HFF-Myc (cell line): ENCODE measurements at places on chromosomes 2 and 18.
A peak's percentile ranks its signal among the peaks of the same experiment; 100 is the strongest.

- no peak for DNase-seq
Measured at GRCh38 chr2:168564641-168565040, 108.6 kb downstream of the CERS6 start.

GRCh38 chr2:74464406-74464805 is 776 bp downstream of the MOGS start:
- DNase-seq, result no peak

DNA sequence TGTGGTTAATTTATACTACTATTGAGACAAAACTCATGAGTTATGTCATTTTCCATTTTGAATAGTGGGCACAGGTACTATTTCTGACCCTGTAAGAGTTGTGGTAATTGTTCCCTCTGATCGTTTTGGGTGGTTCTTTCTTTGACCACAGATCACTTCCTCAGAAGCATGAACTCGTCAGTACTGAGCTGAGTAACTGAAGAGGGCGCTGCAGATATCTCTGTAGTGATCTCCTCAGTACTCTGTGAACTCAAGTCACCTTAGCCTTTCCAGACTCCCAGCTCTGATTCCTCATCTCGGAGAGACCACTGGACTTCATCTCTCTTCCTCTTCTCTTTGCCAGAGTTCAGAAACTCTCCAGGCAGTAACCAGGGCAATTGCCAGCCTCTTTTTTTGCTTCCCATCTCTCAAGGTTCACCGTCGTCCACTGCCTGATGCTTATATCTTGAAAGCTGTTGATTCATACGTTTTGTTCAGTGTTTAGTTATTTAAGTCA is 9.4 kb upstream of the IL1RL1 start:
- no peak for DNase-seq

- no peak for DNase-seq
Measured at GRCh38 chr2:218996937-218997336, 3.7 kb upstream of the CRYBA2 start.

GRCh38 chr2:152097801-152098495 is 896 bp downstream of the CACNB4 start:
- DNase-seq, result no peak

DNA sequence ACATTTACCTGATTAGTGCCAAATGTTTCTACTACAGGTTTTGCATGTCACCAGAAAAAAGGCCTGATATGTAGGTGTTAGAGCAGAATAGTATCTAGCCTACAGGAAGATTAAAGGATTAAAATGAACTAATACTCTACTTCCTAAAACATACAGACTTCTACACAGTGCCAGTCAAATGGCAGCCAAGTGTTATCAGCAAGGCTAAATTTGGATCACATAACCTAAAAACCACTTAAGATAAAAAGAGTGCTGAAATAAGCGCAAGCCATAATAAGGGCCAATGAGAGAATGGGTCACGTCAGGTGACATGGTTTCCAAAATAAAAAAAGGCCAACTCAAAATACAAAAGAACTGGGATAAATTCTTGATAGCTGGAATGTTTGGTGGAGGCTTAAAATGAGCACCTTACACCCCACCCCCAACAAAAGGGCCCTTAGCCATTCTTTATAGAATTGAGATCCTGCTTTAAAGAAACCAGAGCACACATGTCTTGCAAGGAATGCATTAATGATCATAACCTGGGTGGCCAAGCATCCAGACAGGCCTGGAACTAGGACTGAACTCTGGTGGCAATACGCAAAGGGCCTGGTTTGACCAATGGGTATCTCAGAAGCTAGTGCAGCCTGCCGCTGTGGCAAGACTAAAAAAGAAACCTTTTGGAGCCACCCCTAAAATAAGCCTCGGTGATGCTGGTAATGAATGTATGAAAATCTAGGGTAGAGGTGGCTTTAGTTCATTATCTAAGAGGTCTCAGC is 32.4 kb downstream of the IRS1 start:
- no peak for DNase-seq

- DNase-seq, result no peak
Measured at GRCh38 chr2:41199334-41199733, 747.4 kb upstream of the SLC8A1 start.

- no peak for DNase-seq
Measured at GRCh38 chr18:3524706-3525105, 74.7 kb downstream of the TGIF1 start.

DNA sequence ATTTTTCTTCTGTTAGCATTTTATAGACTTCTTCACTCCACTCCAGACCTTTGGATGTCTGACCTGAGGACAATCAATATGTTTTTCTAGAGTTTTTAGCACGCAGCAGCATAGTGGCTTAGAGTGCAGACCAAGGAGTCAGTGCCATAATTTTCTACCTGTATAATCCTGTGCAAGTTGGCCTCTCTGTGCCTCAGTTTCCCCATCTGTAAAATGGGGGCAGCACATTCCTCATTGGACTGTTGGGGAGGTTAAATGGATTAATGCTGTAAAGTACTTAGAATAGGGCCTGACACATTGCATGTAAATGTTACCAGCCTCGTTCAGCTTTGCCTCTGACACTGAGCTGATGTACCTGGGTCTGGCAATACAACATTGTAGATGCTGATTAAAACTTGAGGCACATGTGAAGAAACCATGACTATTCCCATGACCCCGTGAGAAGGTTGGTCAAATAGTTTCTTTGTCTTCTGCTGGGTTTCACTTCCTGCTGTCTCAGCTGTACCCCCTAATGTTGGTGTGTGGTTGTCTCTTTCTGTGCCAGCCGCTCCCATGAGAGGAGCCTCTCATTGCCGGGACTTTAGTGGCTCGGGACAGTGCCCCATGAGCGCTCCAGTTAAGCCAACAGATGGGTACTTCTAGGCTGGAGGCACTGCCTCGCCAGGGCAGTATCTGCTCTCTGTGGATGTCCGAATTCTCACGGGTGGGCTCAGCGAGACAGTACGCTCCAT is 125.3 kb downstream of the SH3RF3 start:
- no peak for DNase-seq

DNA sequence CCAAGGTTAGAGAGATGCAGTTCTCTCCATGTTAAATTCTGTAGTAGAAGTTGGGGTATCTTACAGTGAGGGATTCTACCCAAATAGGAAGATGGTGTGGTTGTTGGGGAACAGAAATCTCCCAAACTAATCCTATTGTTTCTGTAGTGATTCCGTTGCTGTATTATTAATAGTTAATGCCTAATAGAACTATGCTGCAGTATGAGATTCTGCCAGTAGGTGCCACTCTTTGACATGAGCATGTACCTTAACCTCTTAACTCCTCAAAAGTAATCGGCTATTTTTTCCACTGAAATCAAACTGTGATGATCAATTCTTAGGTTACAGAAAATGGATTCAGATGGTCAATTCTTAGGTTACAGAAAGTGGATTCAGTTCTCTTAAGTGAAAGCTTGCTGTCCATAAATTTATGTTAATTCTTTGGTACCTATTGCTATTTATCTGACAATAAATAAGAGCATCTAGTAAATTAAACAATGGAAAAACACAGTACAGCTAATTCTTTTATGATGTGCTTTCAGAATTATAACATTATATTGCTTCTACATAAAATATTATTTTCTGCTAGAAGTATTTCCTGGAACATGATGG is 97.9 kb upstream of the DLX2 start:
- DNase-seq, result no peak

GRCh38 chr2:173402405-173402974 is 47.8 kb downstream of the CDCA7 start:
- DNase-seq, result peak; percentile 71

- no peak for DNase-seq
Measured at GRCh38 chr2:128279009-128279408, 39.7 kb downstream of the HS6ST1 start.

DNA sequence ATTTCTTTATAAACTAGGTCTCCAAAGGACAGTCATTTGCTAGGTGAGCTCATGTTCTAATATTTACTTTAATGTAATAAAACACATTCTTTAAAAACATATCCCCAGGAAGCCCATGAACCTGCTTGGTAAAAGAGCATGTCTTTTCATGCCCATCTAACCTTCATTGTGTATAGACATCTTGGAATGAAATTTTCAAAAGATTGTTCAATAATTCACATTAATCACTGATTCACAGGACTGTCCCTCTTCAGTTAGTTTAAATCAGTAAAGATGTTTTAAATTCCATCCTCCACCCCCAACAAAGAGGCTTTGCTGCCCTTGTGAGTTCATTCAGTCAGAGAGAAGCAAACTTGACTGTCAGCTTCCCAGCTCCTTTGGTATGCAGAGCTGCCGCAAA is 633.4 kb upstream of the CELF4 start:
- DNase-seq, result no peak

DNA sequence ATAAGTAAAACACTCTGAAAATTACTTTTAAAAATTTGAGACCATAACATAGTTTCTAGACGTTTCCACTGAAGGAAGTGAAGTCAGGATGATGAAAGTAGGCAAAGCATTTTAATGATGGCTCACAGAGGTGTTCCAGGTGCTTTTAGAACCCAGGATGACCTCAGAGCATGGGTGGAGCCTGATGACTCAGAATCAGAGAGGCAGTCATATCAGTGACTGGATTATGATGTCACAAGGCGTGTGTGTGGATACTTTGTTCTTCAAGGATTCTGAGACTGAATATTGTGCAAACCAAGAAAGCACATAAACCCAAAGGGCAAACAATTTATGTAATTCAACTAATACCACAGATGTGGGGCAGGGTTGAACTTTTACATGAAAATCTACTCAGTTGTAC is 208.0 kb upstream of the FBXO11 start:
- peak; percentile 29 for DNase-seq

- peak; percentile 25 for DNase-seq
Measured at GRCh38 chr2:170843656-170844055, 27.0 kb downstream of the GAD1 start.

- no peak for DNase-seq
Measured at GRCh38 chr2:122960759-122961641, 1064.1 kb upstream of the CNTNAP5 start.

DNA sequence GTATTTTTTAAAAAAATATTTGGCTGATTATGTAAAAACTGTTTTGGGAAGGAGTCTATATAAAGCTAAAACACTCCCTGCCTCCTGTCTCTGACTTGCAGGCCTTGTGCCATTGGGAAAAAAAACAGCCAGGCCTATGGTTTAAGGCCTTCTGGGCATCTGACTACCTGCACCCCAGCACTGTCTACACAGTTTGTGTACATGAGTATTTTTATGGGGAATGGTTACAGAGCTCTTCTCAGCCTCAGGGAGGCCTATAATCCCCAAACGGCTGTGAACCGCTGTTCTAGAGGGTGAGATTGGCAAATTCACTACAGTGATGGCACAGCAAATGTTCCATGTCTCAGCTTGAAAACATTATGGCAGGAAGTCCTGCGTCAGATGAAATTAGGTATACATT is 96.1 kb downstream of the LTBP1 start:
- DNase-seq, result no peak

- DNase-seq, result no peak
Measured at GRCh38 chr2:129764376-129765325, 214.8 kb upstream of the RAB6C start.

DNA sequence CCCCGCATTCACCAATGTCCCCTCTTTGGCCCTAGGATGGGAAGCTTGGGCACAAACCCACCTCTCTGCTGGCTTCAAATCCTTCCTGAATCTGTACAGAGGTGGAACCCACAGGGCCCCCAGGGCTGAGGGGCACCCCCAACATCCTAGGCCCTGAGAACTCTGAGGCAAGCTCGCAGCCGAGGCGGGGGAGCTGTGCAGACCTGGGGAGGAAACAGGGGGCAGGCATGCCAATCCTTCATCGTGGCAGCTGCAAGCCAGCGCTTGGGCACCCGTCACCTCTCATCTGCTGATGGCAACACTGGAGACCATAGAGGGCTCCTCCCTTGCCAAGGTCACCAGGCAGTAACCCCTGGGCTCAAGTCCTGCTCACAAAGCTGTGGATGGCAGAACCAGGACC is 10.8 kb downstream of the ECEL1 start:
- DNase-seq, result no peak

DNA sequence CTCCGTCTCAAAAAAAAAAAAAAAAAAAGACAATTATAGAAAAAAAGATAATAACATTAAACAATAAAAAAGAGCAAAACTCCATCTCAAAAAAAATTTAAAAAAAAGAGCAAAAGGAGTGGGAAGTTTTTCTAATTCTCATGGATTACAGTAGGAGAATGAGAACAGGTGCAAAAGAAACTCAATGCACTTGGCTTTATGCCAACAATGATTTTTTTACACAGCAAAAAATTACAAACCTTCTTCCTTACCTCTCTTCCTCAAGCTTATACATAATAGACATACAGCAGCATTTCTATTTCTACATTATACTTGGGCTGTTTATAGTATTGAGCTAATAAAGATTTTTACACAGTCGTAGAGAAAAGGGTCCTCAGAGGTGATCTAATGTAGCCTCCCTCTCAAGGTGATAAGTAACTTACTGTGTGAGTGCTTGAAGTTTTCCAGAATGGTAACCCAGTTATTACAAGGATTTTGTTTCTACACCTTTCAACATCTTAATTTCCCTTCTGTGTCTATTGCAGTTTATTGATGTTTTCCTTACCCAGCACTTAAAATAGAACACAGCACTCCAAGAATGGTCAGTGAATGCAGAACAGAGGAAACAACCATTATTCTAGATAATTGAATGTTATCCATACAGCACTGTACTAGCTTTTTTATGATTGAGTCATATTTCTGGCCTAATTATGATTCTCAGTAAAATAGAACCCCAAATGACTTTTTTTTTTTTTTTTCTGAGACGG is 34.9 kb upstream of the RNF138 start:
- DNase-seq, result no peak

GRCh38 chr18:35953688-35954087 is 18.8 kb upstream of the RMP24 start:
- no peak for DNase-seq

GRCh38 chr2:68302281-68302875 is 17.4 kb downstream of the CNRIP1 start:
- no peak for DNase-seq
